DMS53 (cell line): ENCODE measurements at places on chromosomes 3 and 15.
A peak's percentile ranks its signal among the peaks of the same experiment; 100 is the strongest.

DNA sequence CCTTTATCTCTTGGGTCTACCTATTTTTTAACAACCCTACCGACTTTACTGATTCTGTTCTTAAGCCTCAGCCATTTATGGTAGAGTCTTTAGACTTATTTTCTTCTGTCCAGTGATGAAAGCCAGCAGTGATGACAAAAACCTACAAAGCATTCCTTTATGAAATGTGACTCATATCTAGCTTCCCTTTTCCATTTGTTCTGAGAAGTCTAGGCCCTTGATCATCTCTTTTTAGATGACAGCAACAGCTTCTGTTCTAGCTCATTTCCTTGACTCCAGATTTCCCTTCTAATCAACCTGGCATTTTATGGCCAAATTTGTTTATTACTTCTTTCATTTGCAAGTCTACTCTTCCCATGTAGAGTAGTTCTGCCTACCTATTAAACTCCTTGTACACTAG lies 36.1 kb downstream of the CFAP44 start:
- DNase-seq: no peak

- no peak for DNase-seq
These were observed 70.6 kb downstream of the GOLIM4 start for GRCh38 chr3:168025076-168025475.

- DNase-seq: no peak
These were observed 429.5 kb downstream of the OCA2 start for GRCh38 chr15:27669641-27670040.

DNA sequence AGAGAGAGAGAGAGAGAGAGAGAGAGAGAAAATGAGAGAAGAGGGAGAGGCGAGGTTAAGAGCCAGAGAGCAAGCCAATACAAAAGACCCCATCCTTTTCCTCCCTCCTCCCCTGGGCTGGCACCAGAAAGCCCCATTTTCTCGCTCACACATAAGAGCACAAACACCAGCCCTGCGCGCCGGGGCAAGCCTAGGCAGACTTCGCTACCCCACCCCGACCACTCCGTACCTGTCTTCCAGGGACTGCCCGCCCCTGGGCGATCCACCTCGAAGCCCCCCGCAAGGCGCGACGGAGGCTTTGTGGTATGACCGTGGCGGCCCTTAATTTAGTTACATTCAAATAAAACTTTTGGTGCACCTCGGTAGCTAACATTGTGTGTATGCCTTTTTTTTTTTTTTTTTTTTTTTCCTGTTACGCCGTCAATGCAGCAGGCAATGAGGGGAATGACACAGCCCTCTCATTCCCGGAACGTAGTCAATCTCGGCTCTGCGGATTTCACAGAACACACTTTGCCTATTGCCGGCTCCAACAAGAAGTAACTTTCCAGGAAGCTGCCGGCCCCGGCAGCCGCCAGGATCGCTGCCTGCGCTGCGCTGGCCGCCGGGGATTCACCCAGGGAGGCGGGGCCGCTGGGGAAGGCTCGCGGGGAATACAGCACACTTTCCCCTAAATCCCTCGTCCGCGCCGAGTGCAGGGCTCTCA lies 7.7 kb downstream of the BCL6 start:
- no peak for DNase-seq

DNA sequence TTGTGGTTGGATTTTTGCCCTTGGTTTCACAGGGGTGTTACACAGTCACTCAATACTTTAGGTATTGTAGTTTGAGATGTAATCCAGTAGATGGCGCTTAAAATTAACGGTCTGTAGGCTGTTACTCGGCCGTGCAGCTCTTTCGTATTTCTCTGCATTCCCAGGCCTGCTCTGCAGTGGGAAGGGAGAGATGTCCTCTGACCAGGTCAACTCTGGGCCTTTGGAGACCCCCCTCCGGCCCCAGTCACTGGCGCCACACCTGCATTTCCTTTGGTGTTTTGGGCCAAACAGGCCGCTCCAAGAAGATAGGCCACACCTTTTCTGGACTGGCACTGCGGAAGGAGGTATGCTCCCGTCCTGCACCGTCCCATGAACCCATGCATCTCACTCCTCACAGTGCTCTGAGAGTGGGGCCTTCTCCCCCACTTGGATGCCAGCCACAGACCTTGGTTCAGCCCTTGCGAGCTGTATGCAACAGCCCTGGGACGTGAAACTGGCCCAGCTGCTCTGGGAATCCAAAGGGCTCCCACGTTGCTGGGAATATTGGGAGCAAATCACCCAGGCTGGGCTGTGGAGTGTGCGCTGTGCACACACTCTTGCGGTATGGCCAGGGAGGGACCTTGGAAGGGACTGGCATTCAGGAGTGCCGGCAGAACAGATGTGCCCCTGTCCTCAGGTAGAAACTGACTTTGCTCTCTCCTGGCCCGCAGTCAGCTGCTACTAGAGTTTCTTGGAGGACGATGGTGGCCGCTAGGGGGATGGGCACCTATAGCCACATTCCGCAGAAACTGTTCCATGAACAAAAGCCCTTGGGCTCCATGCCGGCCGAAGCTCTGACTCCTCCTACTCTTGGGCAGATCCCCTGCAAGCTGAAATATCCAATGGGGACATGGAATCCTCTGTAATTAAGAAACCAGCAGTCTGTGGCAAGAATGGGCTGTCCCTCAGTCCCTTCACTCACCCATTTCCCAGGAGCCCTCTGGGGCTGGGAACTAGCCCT lies 410.5 kb upstream of the CADM2 start:
- DNase-seq: peak; percentile 80

DNA sequence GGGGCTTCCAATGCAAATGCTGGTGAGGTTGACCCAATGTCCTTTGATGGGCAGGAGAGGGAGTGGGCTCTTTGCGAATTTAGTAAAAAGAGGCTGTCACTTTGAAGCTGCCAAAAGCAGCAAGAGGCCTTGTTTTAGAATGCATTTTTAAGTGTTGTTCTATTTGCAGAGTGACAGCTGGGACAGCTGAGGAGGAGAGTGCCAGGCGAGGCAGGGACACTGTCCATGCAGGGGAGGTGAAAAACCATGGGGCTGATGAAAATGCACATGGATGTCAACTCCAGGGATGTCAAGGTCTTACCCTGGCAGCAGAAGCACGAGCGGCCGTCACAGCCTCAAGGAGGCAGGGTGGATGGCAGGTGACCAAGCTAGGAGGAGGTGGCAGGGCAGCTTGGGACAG lies 279.8 kb downstream of the ADAMTS17 start:
- DNase-seq: no peak

DNA sequence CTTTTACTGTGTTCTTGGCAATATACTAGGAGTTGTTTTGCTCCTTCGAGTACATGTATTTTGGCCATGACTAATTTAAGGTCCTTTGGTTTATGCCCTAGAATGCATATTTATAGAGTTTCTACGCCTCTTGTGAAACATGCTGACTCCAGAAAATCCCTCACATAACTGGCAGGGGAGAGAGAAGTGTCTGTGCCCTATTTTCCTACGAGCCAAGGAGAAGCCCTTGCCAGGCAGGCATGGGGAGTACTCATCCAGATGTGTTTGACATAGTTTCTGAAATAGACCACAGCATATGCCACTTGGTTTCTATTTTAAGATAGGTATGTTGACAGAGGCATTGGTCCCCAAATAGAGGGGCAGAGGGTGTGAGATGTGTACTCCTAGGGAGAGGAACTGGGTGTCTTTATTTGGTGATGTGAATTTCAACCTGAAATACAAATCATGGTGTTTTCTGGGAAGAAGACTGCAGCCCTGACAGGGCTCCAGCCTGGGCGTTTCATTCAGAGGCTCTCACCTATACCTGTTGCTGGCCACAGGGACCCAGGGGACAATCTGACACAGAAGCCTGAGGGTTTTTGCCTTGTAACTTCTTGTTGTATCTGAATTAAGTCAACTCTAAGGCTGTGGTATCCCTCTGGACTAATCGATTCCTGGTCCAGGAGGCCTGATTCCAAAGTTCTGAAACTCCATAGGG lies 267.8 kb upstream of the C2CD4B start:
- DNase-seq: no peak

DNA sequence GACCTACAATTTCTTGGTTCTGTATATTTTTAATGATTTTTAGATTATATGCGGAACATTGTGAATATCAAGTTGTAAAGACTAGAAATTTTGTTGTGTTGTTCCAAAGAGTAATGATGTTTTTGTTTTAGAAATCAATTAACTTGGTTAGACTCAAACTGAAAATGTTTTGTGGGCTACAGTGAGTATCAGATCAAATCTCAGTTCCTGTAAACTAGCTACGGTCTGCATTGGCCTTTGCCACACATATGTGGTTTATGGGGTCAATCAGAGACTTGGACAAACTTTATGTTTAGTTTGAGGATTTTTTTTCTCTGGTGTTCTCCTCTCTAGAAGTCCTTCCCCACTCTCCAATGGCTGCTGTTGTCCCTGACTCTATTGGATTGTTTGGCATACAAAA lies 308.0 kb upstream of the THRB start:
- DNase-seq: no peak

GRCh38 chr15:52290800-52291199 lies 4.8 kb downstream of the MYO5C start:
- DNase-seq: no peak

DNA sequence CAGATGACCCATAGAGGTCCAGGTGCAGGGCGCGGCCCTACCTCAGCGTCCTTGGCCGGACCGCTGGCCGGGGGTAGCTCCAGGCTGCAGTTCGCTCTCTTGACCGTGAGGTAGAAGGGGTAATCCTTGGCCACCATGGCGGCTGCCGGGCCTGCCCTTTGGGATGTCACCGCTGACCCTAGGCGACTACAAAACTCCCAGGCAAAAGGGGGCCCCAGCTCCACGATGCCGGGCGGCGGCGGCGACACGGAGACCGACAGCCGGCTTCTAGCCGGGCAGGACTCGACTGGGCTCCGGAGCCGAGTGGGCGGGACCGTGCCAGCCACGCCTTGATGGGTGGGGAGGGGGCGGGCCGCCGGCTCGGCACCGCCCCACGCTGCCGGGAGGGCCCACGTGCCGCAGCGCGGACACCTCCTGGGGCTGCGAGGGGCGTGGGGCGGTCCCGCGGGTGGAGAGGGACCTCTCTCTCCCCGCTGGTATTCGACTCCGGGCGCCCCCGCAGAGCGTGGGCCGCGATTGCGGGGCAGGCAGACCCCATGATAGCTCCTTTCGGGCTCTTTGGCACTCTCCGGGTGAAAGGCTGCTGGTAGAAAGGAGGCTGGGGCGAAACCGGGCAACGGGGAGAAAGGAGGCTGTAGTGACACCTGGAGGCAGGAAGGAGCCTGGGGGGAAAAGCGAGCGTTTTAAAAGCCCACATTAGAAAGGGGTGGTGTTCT lies at the start of gene ARHGEF3:
Gene ARHGEF3, minus strand, starts transcription at position 288 of the 716 bp plus-strand sequence. Its CDS starts 151 bp downstream, at position 137.
- peak; percentile 76 for DNase-seq

GRCh38 chr3:128723477-128723876 lies 2.5 kb upstream of the RAB7A start:
- no peak for DNase-seq

- DNase-seq: no peak
These were observed 74.7 kb downstream of the SEC22A start for GRCh38 chr3:123276346-123277006.
